ENCODE measurements at places on chromosomes 2 and 18.

GRCh38 chr2:38797250-38797676 lies 19.3 kb downstream of the GEMIN6 start:
- no peak for DNase-seq

DNA sequence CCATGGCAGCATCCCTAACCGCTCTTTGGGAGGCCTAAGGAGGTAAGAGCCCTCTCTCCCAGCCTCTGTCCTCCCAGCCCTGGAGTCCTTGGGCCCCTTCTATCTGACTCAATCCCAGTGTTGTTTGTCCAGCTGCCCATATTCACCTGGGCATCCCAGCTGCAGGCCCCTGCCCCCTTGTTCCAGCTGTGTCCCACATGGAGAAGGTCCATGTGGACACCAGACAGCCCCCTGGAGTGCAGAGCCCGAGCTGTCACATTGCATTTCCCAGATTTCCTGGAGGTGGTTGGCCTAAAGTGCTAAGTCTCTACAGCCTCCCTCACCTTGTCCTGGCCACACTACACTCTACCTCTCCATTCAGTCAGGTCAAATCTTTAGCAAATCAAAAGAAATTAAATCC lies 42.5 kb downstream of the PSD4 start:
- no peak for DNase-seq

- no peak for DNase-seq
These were observed 287.6 kb downstream of the SOCS6 start for GRCh38 chr18:70576276-70577022.

- no peak for DNase-seq
These were observed 96.4 kb upstream of the TEKT4 start for GRCh38 chr2:94774851-94775250.

DNA sequence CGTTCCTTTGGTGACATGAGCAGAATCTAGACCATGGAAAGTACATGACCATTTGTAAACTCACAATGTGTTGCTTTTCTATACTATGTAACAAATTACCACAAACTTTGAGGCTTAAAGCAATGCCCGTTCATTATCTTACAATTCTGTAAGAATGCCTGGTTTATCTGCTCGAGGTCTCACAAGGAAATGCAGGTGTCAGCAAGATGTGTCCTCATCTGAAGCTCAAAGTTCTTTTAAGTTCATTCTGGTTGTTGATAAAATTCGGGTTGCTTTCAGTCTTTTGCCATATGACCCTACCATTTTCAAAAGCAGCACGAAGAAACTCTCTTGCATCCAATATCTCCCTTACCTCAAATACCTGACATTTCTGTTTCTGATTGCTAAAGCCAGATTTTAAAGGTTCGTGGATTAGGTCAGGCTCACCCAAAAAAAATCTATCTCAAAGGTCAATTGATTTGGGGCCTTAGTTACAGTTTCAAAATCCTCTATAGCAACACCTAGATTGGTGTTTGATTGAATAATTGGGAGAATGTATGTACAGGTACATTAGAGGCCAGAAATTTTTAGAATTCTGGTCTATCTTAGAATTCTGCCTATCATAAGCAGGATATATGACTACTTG lies 125.9 kb downstream of the TMEM131 start:
- DNase-seq = no peak

DNA sequence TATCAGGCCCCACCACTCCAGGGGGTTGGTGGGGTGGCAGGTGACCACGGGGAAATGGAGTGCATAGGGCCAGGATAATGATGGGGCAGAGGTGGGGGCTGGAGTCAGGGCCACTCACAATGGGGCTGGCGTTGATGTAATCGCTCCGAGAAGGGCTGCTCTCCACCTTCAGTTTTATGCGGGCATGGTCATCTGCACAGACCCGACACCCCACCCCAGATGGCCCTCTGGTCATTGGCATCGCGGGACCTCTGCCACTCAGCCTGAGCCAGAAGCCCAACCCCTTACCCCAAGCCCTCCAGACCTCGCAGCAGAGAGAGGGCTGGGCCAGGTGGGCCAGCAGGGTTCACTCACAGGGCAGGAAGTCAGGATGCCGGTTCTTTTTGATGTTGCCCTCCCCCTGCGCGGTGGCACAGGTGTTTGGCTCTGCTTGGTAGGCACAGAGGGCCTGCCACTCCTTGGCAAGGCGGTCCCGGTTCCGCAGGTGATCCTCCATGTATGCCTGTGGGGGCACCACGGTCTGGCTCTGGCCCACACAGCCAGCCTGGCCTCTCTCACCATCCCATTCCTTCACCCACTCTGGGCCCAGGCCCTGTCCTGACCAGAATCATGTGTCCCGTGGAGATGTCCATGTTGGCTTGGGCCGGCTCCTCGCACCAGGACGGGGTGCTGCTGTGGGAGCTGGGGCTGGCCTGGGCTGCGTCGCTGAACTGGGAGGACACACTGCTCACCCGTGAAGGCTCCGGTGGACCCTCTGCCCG lies 12.4 kb downstream of the PTPRN start:
- no peak for DNase-seq

DNA sequence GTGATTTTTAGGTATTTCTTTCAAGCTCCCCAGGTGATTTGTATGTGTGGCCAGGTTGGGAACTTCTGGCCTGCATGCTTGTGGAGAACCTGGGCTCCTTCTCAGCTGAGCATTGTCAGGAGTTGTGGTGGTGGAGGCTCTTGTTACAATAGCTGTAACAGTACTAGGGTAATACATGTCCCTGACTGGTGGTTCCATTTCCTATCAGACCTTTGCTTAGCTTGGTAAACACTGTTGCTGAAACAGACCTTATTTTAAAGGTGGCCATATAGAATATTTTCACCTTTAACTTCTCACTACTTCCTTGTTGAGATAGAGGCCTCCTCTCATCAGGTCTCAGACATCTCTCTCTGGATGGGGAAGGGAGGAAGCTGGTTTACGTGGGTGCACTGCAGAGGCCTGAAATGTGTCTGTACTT lies 79.2 kb downstream of the SETBP1 start:
- DNase-seq = no peak

All from hematopoietic multipotent progenitor cell treated with erythropoietin and hydrocortisone succinate and interleukin-3 and kit ligand, for 15 days (in vitro differentiated cells).